ENCODE measurements at places on chromosomes 5 and 9. TPM values are rescaled to one million over a fixed set of nuclear protein-coding genes. Genes with fewer than 3 reads are reported as not detected.

The AQP3 gene
- 0.57 TPM for total RNA-seq

The SNX30 gene
- 5.7 TPM for total RNA-seq

The AGXT2 gene
- 0.07 TPM for total RNA-seq

The ZNF169 gene
- 1.6 TPM for total RNA-seq

The SCGB3A1 gene
- not detected for total RNA-seq

The HMCN2 gene
- total RNA-seq = not detected

DNA sequence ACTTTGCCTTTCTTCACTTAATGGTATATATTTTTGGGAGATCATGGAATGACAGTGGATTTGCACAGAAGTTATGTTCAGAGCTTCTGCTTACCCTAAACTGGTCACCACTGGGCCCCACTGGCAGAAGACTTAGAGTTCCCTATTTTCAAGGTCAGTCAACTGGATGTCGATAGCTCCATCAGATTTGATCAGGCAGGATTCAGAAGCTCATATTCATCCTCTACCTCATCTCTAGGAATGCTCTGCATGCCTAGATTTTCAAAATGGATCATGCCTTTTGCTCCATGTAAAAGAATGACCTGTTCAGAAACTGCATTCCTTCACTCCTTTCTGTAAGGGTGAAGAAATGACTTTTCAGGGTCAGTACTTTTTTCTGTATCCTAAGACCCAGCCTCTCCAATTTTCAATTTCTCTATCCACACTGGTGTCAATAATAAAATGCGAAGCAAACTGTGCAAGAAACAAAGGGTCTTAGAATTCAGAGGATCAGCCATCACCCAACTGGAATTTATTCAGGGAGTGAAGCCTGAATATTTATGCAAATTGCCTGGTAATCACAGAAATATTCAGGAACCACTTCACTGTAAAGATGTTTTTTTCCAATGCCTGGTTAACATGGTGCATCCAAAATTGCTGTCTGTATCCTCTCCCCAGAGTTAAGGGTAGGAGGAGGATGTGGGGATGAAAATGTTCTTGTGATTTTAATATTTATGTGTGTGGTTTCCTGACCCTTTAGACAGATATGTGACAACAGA is 125.4 kb downstream of the DOCK2 start:
- peak; percentile 84 for DNase-seq

- no peak for DNase-seq
Measured at GRCh38 chr9:4009006-4009511, 290.8 kb downstream of the GLIS3 start.

Data from M059J (cell line).